ENCODE measurements at places on chromosomes 5 and 9. TPM values are rescaled to one million over a fixed set of nuclear protein-coding genes. Genes with fewer than 3 reads are reported as not detected.
A peak's percentile ranks its signal among the peaks of the same experiment; 100 is the strongest.

DNA sequence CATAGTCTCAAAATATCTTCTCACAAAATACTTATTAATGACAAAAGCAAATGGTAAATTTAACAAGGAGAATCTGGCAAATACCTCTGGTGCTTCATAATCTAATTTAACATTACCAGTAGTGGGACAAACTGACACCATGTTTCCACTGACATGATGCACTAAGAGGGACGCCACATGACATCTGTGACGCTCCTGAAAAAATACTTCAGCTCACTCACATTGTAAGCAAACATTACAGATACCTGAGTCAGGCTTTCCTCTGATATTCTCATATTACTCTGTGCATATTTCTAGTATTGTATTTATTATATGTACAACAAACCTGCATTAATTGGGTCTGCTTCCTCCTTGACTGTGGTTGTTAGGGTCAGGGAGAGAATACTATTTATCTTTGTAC lies 56.7 kb upstream of the OSMR start:
- H3K4me3 ChIP-seq: no peak overlapping the region
- H3K36me3 ChIP-seq: no peaks in the 10 kb centered on the region
- no peak overlapping the region for H3K27ac ChIP-seq
- H3K27me3 ChIP-seq: no peaks in the 10 kb centered on the region
- DNase-seq: no peak

DNA sequence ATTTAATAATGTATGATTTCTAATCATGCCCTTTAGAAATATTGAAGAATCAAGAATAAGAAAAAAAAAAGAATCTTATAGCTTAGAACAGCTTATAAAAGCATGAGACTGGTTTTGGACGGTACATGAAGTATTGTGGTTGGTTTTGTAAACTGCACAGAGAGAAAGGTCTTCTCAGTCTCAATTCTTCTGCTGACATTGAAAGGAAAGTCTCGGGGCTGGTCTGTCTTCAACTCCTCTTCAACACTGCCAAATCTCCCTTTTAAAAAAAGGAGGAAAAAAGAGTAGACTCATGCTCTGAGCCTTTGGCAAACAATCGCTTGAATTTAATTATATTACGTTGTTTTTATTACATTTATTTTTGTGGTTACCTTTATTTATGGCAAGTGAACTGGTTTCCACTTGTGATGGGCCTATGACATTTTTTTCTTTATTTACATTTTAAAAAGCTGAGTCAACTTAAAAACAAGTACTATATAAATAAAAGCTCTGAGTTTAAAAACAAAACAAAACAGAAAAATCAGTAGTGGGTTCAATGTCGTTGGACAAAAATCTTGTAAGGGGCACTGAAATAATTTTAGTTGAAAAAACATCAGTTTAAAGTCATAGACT lies 32.8 kb upstream of the EBF1 start:
- H3K4me3 ChIP-seq: no peak overlapping the region
- H3K27me3 ChIP-seq: no peaks in the 10 kb centered on the region
- no peak for DNase-seq
- no peaks in the 10 kb centered on the region for H3K4me1 ChIP-seq

GRCh38 chr9:27572566-27572917 lies 739 bp downstream of the C9orf72 start:
- peak overlapping the region; percentile 89 for H3K4me3 ChIP-seq
- no peaks in the 10 kb centered on the region for H3K36me3 ChIP-seq
- H3K27me3 ChIP-seq: no peaks in the 10 kb centered on the region
- H3K4me1 ChIP-seq: peaks cover 12% of the 10 kb centered on the region
- peak overlapping the region; percentile 100 for H3K27ac ChIP-seq

DNA sequence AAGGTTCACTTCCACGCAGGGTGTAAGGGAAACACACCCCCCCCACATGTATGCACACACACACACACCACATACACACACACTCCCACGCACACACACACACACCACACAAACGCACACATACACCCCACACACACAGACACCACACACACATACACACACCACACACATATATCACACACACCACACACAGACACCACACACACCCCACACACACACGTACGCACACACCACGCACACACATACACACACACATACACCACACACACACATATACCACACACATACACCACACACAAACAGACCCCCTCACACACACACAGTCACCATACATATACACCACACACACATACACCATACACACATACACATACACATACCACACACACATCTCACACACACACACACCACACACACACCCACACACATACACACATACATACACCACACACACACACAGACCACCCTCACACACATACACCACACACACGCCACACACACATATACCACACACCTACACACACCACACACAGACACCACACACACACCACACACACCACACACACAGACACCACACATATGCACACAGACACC lies 44.3 kb upstream of the NEURL1B start:
- H3K4me3 ChIP-seq: no peak overlapping the region
- H3K27ac ChIP-seq: no peak overlapping the region
- no peaks in the 10 kb centered on the region for H3K4me1 ChIP-seq

Gene PCDHB11
- total RNA-seq: 2.0 TPM

DNA sequence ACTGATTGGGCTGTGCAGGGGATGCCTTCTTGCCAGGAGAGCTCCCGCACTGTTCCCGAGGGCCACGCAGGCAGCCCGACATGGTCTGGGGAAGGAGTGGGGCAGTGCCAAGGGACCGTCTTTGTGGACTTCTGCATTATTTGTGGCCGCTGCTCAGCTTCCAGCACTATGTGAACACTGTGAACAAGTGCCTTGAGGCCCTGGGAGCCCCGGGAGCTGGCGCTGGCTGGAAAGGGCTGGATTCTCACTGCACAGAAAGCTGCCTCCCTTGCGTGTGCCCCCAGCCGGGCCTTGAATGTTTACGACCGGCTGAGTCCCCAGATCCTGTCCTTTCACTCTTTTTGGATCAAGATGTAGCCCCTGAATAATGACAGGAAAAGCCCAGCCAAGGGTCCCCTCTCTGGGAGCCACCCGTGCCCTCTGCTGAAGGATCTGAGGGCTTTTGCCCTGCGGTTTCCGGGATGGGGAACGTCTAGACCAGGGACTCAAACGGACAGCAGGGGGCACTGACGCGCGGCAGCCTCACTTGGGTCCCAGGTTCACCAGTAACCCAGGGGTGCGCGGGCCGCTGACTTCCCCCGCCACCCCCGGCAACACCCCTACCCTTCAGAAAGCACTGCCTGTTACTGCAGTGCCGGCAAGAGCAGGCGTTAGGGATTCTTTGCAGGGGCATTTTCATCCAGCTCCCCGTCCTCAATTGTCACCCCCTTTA lies 98.9 kb upstream of the FCN2 start:
- H3K36me3 ChIP-seq: no peaks in the 10 kb centered on the region
- H3K4me1 ChIP-seq: peaks cover 17% of the 10 kb centered on the region
- no peak overlapping the region for H3K27ac ChIP-seq
- no peaks in the 10 kb centered on the region for H3K27me3 ChIP-seq

Gene LIFR
- total RNA-seq: 446 TPM
